ENCODE measurements at places on chromosomes 16 and 17.
A peak's percentile ranks its signal among the peaks of the same experiment; 100 is the strongest.

DNA sequence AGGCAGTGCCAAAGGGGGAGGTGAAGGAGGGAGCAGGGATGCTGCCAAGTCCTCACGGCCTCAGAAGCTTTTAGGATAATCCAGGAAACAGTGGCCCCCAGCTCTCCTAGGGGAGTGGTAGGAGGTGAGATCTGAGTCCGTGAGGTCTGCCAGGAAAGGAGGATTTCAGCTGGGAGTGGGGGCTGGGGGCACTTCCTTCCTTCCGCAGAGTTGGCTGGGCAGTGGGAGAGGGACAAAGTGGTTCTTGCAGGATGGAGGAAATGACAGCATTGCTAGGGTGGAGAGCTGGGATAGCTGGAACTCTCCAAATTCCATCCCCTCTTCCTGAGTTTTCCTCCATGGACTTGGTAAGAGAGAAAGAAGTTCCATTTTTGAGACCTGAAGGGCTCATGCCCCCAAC lies 4.8 kb upstream of the SP6 start:
- no peak for DNase-seq

GRCh38 chr17:61809816-61810392 lies 53.4 kb downstream of the BRIP1 start:
- peak; percentile 72 for DNase-seq

DNA sequence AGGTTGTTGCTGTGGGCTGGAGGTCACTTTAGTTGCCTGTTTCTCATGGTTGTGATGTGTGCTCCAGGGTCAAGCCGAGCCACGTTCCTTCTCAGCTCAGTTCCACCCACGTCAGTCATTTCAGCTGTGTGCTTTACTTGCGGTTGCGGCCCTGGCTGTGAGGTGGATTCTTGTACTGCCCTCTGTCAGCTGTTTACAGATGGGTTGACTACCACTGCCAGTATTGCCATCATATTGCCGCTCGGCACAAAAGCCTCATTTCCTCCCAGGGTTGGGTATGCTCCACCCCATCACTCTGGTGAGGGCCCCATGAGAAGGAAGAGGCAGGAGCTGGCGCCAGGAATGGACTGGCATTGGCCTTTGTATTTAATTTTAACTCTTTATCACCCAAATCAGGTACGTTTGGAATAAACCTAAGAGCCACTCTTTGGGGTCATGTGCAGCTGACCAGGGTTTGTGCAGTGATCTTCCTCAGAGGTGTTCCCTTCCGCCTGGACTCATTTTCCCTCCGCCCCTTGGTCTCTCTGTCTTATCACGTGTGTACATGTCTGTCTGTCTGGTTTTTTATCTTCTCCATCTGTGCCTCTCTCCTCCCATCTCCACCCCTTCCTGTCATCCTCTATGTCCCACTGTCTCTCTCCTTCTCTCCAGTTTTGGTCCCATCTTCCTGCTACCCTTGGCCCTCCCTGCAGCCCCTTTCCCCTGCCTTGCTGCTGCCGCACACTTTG lies 25.0 kb downstream of the METTL22 start:
- DNase-seq = peak; percentile 67

DNA sequence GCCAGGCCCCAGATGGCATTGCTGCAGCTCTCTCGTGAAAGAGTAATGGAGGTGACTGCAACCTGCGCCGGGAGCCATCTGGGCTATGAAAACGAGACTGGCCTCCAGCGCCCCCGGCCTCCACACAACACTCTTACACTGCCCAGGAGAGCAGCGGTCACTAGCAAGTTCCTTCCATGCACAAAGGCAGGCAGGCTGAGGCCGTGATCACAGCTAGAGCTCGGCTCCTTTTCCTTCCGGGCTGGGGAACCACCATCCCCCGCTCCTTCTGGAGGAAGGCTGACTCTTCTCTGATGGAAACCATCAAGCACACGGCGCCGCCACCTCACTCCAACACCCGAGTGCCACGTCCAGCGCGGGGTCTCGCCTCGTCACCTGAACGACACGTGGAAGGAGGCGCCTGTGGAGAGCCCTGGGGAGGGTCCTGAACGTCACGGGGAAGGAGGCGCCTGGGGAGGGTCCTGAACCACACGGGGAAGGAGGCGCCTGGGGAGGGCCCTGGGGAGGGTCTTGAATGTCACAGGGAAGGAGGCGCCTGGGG lies 61.9 kb downstream of the KLHDC4 start:
- no peak for DNase-seq

GRCh38 chr17:50172130-50172529 lies 6.3 kb downstream of the SGCA start:
- no peak for DNase-seq

DNA sequence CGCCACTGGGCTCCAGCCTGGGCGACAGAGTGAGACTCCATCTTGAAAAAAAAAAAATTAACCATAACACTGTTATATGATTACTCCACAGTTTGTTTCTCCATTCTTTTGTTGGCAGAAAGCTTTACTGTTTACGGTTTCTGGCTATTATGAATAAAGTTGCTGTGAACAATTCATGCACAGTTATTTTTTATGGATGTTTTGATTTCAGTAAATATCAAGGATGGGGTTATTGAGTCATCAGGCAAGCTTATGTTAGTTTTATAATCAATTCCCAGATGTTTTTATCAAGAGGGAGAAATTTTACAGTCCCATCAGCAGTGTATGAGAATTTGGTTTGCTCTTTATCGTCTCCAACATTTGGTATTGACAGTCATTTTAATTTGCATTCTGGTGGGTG lies 67.9 kb downstream of the TAOK1 start:
- DNase-seq = no peak

DNA sequence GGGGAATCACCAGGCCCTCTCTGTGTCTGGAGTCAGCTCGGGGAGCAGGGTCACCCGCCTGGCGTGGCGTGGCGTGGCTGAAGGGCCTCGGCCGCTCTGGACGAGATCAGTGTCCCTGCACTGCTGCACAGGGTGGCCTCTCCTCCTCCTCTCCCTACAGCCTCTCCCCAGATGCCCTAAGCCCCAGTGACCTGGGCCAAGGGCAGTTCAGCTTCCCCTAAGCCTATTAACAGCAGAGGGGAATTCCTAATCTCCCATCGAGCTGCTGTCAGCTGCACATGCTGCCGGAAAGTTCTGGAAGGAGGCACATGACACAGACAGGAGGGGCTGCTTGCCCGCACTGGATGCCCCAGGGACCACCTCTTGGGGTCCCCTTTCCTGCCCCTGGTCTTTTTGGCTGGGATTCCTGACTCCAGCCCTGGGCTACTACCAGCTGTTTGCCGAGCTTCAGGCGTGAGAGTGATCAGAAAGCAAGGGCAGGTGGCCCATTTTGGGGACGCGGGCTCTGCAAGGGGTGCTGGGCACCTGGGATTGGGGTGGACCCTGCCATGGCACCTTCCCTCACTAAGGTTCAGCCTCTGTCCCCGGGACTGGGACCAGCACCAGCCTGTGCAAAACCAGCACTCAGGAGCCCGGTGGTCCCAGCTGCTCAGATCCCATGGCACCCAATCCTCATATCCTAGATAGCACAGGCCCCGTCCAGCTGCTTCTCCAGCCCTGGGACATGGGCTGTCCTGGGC lies 794 bp downstream of the PDE6G start:
- no peak for DNase-seq

- no peak for DNase-seq
Observed at GRCh38 chr17:5416901-5417300, 2.6 kb downstream of the NUP88 start.

GRCh38 chr16:83196796-83197195 lies 570.0 kb downstream of the CDH13 start:
- DNase-seq = no peak

GRCh38 chr17:55521186-55521585 lies 9.9 kb upstream of the SMIM36 start:
- DNase-seq = no peak

GRCh38 chr17:41308251-41308917 lies 725 bp downstream of the KRTAP16-1 start:
- peak; percentile 94 for DNase-seq

- no peak for DNase-seq
Observed at GRCh38 chr16:80287674-80288073, 253.1 kb upstream of the DYNLRB2 start.

GRCh38 chr17:4236456-4236855 lies 27.3 kb downstream of the ANKFY1 start:
- peak; percentile 21 for DNase-seq

DNA sequence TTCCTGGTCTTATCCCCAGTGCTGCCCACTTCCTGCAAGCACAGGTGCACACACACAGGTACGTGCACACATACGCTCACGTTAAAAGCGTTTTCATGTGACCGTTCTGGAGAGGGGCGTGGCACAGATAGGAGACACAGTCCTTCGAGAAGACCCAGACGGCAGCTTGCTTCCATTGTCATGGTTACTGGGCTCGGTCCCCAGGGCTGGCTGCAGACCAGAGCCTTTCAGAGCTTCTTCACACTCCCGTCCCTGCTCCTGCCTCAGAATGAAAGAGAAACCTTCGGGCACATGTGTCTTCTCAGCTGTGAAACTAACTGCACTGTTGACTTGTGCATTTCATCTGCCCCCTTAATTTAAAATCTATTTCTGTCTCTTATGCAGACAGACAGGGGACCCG lies 154.2 kb downstream of the PITPNC1 start:
- no peak for DNase-seq

GRCh38 chr16:22214889-22215288 lies 8.8 kb downstream of the EEF2K start:
- no peak for DNase-seq

- DNase-seq = no peak
Observed at GRCh38 chr16:87178177-87178863, 138.9 kb downstream of the C16orf95 start.

DNA sequence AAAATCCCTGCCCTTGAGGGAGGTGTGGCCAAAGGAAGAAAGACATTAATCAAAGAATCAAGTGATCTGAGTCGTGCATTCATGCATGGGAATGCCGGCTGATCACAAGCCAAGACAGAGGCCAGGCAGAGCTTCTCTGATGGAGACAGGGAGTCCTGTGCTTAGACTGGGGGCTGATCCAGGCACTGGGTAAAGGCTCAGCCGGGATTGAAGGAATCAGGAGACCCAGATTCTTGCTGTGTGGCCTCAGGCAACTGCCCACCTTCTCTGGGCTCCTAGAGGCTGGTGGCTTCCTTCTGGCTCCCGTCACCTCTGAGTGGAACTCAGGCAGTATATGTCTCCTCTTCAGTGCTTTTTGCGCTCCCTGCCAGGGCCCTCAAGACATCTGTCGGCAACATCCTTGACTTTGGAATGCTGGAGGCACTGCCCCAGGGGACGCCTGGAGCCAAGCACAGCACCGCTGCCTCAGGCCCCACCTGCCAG lies 17.7 kb downstream of the RAI1 start:
- DNase-seq = no peak

- peak; percentile 64 for DNase-seq
Observed at GRCh38 chr17:82414548-82415281, 3.4 kb upstream of the HEXD start.

- peak; percentile 87 for DNase-seq
Observed at GRCh38 chr16:86554917-86555703, at the start of gene MTHFSD. Gene MTHFSD, minus strand, starts transcription at chr16:86555235. Its CDS starts 51 bp downstream, at chr16:86555184.

DNA sequence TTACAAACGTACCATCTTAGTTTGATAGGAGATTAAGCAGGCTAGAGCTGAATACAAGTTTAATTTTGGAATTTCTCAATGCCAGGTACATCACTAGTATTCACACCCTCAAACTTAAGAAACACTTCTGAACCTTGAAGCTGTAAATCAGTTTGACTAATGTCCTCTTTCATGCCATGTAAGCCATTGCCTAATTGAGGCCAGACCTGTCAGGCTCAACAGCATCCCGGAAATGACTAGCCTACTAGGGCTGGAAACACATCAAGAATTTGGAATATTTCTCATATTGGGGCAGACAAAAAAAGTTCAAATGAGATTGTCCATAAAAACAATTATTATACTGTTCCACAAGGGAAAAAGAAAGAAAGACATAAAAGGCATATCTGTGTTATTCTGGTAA lies 1.7 kb downstream of the USP32 start:
- DNase-seq = peak; percentile 39

DNA sequence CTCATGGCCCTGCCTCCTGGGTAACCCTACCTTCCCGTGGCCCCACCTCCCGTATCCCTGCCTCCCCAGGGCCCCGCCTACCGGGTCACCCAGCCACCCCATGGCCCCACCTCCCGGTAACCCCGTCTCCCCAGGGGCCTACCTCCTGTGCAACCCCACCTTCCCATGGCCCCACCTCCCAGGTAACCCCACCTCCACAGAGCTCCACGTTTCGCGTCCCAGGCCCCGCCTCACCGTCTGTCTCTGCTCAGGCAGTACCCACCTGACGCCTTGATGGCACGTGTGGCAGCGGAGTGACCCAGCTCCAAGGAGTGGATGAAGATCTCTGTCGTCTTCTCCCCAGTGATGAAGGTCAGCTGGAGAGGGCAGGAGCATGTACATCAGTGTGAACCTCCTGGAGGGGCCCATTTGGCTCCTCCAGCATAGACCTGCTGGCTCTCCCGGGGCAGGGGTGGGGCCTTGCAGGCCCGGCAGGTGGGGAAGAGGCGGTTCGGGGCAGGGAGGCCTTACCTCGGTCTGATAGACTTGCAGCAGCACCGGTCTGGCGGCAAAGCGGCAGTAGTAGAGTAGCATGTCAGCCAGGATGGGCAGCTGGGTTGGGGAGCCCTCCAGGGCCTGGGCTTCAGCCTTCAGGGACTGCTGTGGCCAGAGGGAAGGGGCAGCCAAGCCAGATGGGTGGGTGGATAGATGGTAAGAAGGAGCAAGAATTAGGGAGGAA lies 18.7 kb upstream of the PIK3R6 start:
- no peak for DNase-seq

GRCh38 chr17:82236142-82236971 lies 7.5 kb downstream of the SLC16A3 start:
- DNase-seq = peak; percentile 56

GRCh38 chr17:29032013-29032856 lies 10.7 kb upstream of the PIPOX start:
- no peak for DNase-seq

DNA sequence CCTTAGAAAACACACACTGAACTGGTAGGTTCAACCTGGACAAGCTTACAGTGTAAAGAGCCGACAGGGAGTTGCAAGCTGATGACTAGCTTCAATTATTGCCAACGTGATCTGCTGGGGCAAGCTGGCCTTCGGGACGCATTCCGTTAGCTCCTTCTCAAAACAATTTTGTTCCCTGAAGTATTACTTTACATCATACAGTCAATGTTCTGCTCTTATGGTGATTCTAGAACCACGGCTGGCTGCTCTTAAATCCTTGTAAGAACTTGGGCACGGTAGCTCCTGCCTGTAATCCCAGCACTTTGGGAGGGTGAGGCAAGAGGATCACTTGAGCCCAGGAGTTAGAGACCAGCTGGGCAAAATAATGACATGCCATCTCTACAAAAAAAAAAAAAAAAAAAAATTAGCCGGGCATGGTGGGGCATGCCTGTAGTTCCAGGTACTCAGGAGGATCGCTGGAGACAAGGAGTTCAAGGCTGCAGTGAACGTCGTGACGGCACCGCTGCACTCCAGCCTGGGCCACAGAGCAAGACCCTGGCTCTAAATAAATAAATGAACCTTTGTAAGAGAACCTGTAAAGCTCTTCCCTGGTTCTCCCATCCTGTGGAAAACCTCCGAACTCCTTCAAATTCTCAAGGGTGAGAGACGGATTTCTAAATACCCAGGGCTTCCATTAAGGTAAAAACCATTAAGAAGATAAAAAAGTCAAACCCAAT lies 2.0 kb downstream of the CDIP1 start:
- no peak for DNase-seq

DNA sequence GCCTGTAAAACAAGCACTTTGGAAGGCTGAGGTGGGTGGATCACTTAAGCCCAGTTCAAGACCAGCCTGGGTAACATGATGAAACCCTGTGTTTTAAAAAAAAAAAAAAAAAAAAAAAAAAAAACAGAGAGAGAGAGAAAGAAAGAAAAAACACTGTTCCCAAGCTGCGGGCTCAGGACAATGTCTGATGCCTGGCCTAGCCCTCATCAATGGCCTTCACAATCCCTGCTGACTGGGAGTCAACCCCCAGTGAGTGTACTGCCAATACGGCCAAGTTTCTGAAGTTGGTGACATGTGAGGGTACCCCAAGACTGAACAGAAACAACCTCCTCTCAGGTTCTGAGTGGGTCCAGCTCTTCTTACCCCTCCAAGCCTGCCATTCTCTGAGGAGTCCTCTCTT lies 116.5 kb downstream of the ZNF778 start:
- no peak for DNase-seq

Data from LHCN-M2 (cell line).